ENCODE measurements at places on chromosomes 7 and 10.

DNA sequence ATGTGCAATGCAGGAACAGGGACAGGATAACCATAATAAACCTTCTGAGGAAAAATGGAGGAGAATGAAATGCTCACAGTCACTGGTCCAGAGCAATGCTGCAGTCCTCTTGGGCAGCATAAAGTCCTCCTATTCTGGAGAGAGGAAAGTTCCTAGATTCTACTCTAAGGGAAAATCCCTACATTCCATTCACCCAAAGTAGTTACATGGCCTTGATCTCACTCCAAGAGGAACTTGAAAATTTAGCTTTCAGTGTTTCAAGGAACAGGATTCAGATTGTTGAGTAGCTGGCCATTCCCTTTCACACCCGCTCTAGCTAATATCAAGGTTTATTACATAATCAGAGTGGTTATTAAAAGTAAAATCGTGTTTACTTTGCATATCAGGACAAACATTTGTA is 168.3 kb downstream of the CHRM2 start:
- DNase-seq, result no peak

DNA sequence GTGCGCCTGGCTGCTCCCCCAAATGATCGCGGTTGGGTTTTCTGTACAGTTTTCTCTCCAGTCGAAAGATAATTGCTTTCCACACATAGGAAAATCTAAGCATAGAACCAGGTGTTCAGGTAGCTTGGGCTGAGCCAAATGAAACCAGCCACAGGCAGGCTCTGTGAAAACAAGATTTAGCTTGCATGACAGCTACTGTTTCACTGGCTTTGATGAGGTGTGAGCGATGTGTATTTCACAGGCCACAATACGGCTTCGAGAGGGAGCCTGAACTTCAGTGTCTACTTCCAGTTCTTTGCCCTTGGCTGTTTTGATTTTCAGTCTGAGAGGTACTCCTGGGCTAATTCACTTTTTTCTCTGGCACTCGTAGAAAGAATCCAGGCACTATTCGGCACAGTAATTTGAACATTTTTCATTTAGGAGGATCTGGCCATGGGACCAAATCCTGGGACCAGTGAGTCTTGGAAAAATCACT is 110.5 kb downstream of the JCAD start:
- no peak for DNase-seq

DNA sequence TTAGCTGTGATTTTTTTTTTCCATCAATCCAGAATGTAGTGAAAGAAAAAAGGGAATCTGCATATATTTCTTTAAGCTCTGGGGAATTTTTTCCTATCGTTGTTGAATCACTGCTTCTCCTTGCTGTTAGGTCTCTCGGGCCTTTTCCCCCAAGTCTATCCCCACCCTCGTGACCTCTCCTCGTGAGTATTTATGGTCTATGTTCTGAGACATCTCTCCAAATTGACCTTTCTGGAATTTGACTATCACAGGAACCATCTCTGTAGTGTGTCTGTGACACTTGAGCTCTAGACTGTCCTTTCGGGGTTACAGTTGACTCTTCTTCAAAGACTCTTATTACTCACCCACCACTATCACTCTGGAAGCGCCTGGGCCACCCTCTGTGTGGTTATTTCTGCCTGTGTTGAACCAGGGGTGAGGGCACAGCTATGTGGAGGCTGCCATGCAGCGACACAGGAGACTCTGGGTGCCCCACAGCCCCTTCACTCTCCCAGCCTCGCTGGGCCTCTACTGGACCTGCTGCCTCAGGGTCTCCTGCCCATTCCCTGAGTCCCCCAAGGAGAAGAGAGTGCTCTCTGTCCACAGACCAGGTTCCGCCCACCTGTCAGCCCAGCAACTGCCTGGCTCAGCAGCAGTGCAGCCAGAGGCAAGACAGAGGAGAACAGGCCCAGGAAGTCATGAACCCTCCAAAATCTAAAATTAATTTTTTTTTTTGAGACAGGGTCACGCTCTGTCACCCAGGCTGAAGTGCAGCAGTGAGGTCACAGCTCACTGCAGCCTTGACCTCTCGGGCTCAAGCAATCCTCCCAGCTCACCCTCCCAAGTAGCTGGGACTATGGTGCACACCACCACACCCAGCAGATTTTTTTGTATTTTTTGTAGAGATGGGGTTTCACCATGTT is 45.7 kb upstream of the PTPRN2 start:
- no peak for DNase-seq

DNA sequence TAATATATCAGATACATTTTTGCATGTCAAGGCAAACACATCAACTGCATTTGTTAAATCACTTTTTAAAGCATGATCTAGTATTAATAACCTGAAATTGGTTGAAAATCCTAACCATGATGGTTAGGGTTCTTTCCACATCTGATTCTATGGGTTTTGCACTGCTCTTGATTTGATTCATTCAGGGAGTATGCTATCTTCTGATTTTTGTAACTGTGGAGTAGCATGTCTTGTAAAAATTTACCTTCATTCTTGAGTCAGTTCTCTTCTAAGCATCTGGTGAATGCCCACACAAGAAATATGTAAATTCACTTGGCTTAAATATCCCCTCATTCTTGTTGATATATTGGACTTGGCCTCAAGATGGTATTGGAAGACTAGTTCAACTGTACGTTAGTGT is 178.7 kb downstream of the KLF6 start:
- DNase-seq, result no peak

GRCh38 chr7:11848251-11848650 is 16.3 kb upstream of the THSD7A start:
- no peak for DNase-seq

- DNase-seq, result no peak
These were observed 19.1 kb upstream of the LEP start for GRCh38 chr7:128221929-128222403.

GRCh38 chr7:1422512-1423263 is 36.6 kb downstream of the MICALL2 start:
- DNase-seq, result no peak

DNA sequence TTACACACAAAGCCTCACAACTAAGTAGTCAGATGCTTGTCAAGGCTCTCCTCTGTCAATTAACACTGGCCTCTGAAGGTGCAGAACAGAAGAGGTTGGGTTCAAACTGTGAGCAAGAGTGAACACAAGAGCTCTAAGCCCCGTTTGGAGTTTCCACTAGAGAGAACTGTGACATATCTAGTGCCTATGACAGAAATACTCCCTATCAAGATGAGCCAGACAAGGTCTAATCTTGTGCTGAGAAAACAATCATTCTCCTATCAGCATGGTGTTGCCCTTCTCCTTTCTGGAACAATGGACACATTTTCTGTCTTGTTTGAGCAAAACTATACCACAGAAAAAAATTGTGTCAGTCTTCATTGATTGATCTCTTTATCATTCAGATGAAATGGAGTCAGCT is 62.4 kb upstream of the CCDC71L start:
- DNase-seq, result no peak

- no peak for DNase-seq
These were observed 28.7 kb downstream of the VTI1A start for GRCh38 chr10:112475575-112476218.

DNA sequence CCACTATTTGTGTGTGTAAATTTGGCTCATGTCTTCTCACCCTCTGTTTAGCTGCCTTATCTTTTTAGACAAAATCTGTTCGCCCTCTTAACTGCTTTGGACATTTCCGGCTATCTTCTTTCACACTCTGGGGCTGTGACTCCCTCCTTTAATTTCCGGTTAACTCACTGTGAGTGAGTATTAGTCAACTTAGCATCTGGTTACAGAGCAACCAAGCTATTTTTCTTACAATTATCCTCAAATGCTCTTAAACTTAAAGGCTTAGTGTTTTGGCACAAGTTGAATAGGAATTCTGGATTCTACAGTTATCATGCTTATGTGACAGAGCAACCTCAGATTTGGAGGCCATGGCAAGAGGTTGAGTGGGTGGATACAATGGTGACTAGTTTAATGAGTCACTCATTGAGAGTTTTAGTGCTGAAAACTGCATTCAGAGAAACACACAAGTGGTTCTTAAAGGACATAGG is 177.6 kb upstream of the SEMA3A start:
- no peak for DNase-seq

DNA sequence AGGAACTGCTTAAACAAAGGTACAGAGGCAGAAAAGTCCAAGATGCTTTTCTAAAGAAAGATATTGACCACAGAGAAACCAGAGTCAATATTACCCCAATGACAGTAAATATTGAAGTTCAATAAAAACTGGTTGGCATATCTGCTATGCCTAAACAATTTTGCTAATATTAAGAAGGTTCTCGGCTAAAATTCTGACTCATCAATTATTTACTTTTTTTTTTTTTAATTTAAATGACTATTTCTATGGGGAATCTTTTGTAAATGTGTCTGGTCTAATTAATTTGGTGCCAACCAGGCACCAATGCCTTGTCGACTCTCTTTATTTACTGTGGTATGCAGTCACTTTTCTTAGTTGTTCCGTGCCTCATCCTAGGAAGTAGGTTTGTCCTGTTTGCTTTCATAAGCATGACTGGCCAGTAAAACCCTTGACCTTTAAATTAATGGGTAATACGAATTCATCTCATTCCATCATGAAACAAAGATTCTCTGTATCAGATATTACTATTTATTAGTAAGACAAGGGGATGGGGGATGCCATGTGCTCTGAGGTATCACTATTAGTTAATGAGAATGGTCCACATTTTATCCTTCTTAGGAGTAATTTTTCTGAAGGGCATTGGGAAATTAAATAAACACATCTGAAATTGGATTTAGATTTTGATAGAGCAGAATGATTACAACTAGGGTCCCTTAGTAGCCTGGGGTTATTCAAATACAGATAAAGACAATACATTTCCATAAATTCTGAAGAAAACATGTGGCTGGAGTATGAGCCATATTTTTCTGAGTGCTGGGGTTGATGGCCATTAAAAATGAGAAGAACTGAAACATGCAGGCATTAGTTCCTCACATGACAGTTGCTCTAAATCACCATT is 154.4 kb downstream of the VTI1A start:
- DNase-seq, result no peak

DNA sequence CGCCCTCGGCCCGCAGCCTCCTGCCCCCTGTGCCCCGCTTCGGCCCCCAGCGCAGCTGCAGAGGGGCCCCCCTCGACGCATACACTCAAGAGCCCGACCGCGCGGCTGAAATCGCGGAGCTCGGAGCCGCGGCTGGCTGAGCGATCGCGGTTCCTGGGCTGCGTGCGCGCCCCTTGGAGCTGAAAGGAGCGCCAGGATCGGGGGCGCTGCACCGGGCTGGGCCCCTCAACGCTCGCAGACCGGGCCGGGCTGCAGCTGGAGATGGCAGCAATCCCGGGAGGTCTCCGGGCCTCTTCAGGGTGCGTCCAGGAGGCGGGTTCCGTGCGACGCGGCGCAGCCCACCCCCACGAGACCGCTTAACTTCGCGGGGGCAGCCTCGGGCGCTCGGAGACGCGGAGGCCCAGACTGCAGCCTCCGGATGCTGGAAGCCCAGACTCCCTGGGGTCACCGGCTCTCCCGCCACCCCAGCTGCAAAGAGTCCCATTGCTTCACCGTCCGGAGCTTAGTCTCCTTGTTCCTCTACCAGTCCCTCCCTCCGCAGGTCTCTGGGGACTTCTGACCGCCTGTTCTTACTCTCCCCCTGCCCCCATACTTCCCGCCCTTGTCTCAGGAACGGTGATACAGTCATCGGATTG is 73.0 kb upstream of the LRRC4 start:
- DNase-seq, result no peak

DNA sequence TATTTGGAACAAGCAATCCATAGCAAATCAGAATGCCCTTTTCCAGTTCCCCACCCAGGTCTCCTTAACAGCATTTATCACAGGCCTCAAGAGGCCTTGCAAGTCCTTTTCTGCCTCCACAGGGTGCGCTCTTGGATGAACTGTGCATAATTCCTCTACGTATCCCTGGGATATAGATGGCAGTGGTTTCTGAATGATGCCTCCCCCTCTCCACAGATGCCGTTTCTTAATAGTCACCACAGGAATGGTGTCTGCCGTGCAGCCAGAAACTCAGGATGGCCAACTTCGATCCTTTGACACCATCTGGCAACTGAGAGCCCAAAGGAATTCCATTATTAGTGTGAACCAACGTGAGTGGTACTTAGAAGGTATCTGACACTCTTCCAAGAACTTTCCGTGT is 43.1 kb downstream of the JAZF1 start:
- no peak for DNase-seq

GRCh38 chr7:723541-723940 is 3.0 kb upstream of the DNAAF5 start:
- DNase-seq, result no peak

DNA sequence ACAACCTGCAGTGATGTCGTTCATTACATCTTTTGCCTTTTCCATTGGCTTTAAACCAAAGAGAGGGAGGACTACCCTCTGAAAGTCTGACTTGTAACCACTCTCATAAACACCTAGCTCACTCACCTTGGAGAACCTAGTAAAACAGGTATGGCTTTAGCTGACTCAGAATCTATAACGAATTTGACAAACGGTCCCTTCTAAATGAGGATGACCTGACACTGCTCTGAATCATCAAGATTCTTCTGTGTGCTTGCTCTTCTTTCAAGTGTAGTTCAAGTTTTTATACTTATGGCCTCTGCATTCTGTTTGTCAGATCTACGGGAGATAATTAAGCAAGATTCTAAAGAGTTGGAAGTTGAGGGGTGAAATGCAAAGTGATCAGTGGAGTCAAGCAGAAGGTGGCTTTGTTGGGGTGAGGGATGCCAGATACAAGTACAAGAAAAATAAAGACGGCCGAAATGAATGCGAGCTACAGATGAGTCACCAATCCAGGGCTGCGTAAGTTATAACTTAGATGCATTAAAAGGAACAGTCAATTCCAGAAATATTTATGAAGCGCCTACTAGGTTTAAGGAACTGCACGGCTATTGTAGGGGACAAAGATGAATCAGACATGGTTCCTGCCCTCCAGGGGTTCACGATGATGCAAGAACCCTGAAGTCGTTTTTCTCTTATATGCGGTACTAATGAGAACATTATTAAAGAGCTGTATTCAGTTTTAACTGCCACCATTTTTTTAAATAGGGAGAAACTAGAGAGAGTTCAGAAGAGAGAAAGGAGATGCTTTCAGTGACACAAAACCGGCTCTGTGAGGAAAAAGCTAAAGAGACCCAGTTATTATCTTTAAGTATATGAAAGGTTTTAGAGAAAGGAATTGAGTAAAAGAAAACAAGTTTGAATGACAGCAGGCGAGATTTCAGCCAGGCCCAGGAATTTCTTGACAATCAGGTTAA is 6.5 kb downstream of the HIPK2 start:
- no peak for DNase-seq

- DNase-seq, result no peak
These were observed 15.6 kb downstream of the ARHGAP22 start for GRCh38 chr10:48589266-48589665.

- no peak for DNase-seq
These were observed 98.0 kb downstream of the RALA start for GRCh38 chr7:39721345-39721744.

- no peak for DNase-seq
These were observed 26.5 kb downstream of the HSPA12A start for GRCh38 chr10:116715839-116716377.

GRCh38 chr10:130395248-130395936 is 259.2 kb downstream of the GLRX3 start:
- DNase-seq, result no peak

GRCh38 chr7:25597946-25598345 is 369.7 kb upstream of the NPVF start:
- no peak for DNase-seq

All from activated T-cell treated with anti-CD3 and anti-CD28 coated beads for 4 hours (primary cell).